Left renal cortex interstitium (tissue), 4 donors: ENCODE measurements at places on chromosomes 6 and 20. TPM values are rescaled to one million over a fixed set of nuclear protein-coding genes. Genes with fewer than 3 reads are reported as not detected.

Gene SEMG1
- not detected for polyA plus RNA-seq

GRCh38 chr6:56388415-56388755 is 141.0 kb upstream of the COL21A1 start:
- DNase-seq, result no peak

GRCh38 chr20:47676219-47676721 is 109.0 kb downstream of the SULF2 start:
- no peak for DNase-seq

DNA sequence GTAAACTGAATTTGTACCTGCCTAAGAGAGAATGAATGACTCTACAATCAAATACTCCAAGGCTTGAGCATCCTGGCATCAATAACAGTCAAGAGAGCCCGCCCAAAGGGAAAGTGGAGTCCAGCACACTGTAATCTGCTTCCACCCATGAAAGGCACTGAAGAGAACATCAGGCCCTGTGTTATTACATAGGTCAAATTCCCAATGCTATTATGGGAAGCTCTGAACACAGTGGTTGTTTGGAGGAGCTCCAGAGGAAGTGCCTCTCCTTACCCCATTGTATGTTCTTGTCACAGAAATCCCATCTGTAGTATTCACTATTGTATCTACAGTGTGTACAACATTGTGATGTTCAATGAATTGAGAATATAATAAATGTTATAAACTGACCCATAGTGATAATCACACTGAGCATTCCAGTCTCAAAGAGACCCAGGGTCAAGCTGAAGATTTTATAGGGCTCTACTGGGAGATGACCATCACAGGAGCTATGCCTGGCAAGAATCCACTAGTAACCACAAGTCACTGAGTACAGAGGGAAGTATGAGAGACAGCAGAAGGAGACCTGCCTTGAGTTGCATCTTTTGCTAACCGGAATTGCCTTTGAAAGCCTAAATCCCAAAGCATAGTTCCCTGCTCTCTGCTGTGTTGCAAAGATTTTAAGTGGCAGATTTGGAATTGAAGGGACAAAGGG is 446.7 kb downstream of the GJA1 start:
- DNase-seq, result no peak

- no peak for DNase-seq
Measured at GRCh38 chr20:1527923-1528322, 29.6 kb downstream of the SIRPD start.
